NCI-H1105 (cell line): ENCODE measurements at places on chromosomes 4 and X.

- DNase-seq: no peak
Observed at GRCh38 chrX:77658886-77659285, 127.1 kb downstream of the ATRX start.

DNA sequence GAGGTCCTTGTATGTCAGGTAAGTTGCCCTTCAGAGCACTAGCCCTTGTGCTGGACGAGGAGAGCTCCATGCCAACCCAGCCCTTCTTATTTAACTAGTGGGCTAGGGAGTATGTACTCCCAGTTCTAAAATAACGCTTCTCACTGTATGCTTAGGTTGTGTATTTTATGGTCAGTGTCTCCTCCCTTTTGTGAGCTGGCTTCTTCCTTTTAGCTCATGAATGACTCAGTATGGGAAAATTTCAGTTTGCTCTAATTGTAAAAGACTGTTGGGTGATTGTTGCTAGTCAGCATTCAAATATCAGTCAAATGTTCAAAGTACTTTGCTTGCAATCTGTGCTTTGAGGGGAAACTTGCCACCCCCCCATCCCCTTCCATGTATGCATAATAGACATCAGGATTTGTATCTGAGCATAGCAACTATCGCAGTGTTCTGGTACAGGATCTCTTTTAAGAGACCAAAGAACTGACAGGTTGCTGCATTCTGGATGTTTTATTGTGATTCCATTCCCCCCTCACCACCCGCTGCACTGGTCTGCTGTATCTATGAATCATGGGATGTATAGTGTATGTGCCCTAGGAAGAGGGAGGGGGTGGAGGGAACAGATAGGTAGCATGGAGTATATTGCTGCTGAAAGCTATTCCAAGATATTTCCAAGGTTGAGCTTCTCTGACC lies 34.7 kb downstream of the DLG3 start:
- no peak for DNase-seq

DNA sequence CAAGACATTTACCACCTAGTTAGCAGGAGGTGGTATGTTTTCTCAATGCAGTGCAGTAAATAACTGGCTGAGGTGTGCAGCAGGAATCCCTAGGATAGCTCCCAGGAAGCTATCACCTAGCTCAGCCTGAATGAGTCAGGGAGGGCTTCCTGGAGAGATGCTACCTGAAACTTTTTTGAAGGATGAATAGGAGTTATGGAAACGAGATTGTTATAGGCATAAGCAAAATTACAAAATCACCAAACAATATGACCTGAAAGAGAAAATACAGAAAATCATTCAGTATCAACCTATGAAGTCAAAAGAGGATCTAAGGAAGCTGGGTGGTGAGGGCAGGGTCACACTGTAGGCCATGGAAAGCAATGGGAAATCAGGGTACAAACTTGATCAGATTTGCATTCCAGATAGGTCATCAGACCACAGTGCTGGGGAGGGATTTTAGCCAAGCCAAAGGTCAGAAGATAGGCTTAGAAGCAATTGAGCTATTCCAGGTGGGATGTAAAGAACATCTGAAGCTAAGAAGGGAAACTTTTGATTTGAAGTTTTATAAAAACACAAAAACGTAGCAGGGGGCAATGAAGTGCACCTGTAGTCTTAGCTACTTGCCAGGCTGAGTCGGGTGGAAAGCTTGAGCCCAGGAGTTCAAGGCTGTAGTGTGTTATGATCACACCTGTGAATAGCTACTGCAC lies 11.3 kb downstream of the AREG start:
- DNase-seq: no peak

DNA sequence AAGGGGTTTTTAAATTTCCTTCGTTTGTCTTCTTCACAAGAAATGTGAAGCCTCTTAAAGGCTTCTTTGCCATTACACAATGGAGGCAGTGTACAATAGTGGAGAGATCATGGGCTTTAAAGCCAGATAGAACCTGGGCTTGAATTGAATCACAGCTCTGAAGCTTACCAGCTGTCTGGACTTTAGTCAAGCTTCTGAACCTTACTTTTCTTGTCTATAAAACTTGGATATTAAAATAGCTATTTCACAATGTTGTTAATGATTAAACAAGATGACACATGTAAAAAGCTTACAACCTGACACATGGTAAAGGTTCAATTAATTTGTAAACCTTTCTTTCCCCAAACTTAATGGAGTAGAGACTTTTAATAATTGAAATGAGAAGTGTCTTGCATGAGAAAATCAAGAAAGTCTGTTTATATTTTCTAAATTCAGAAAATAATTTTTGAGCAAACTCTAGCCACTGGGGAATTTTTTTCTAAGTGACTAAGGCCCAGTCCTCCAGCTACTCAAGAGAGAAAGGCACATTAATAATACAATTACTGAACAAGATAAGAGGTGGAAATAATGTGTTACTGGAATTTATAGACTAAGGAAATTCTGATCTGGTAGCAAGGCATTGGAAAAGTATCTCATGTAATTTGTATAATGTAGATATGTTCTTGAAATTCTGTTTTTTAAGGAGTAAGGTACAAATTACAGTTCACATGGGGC lies 21.7 kb upstream of the TBC1D8B start:
- no peak for DNase-seq

DNA sequence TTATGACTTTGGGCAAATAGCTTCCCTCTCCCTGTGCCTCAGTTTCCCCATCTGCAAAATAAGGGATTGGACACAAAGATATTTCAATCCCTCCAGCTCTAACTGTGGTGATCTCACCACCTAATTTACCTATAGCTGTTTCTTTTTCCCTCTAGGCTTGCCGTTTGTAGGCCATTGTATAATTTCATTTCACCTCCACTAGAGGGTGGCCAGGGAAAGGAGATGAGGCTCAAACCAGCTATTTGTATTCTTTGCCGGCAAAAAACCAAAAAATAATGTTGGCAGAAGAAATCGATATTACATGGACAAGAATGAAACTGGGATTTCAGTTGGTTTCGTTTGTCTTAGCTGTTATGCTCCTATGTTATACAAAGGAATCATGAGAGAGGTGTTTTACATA lies 36.1 kb upstream of the DOCK11 start:
- DNase-seq: peak; percentile 17

GRCh38 chr4:168574581-168575295 lies 77.9 kb downstream of the PALLD start:
- peak; percentile 15 for DNase-seq

DNA sequence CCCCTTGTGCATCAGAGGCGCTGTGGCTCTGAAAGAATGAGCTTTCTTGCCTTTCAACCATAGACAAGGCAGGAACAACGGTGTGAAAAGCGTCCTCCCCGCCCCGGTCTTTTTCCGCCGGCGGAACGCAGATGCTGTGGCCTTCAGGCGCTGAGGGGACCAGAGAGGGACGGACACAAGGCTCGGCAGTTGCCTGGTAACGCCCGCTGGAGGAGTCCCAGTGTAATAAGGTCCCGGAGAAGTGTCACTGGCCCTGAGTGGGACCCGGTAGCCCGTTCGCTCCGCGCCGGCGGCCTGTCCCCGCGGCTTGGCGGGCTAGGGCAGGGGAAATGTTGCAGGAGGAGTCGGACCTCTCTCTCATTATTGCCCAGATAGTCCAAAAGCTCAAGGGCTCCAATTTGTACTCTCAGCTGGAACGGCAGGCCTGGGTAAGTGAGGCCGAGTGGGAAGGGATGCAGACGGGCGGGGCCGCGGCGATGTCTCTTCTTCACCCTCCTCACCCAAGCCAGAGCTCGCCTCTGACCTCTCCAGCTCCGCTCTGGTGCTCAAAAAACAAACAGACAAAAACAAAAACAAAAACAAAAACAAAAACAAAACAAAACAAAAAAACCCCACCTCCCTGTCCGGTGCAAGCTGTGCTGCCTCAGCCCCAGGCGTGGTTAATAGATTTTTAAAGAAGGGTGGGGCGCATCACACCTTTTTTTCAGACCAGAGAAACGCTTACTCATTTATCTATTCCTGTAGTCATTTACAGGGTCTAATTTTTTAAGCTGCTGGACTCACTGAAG lies at the start of gene TBC1D19:
TBC1D19 (plus strand) TSS at position 220 of the 788 bp plus-strand sequence; CDS start at position 330, 110 bp downstream.
- DNase-seq: peak; percentile 60

GRCh38 chr4:8108261-8108660 lies 50.4 kb downstream of the ABLIM2 start:
- DNase-seq: no peak

DNA sequence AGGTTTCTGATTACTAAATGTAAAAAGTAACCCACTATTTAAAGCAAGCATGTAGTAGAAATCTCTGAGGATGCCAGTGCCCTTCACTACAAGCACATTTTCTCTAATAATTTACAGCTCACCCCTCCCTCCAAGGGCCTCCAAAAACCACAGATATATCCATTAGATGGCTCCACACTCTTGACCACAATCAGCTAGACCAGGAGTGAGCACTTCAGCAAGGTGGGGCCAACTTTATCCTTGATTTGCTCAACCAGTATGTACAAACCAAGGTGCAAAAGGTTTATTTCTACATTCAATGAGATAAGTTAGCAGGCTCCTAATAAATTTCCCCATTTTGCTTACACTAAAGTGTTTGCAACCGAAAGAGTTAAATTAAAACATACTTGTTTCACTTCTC lies 35.8 kb downstream of the RFC1 start:
- no peak for DNase-seq

DNA sequence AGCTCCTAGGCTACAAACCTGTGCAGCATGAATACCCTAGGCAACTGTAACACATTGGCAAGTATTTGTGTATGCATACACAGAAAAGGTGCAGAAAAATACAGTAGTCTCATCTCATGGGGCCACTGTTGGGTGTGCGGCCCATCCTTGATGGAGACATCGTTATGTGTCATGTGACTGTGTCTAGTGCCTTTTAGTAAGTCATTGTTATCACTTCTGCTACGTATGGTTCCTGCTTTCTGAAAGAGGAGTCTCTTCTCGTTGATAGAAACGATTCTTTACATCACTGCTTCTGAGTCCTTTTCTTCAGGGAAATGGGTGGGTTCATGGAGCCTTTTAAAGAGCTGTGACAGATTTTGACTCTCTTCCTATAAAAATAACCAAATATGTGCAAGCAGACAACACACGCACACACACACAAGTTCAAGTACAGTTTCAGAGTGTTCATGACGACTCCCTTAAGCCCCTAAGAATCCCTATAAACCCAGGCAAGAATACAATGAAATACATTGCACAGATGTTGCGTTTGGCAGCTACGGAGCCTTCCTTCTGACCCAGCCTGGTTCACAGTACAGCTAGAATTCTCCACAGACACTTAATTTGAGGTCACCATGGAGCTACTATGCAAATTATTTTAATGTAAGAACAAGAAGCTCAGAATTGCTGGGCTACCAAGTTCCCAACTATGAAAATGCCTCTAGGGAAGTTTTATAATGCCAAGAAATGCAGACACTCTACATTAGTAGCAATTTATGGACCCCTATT lies 10.2 kb upstream of the STK32B start:
- DNase-seq: no peak

GRCh38 chrX:69063486-69063885 lies 101.8 kb downstream of the PJA1 start:
- no peak for DNase-seq

- peak; percentile 7 for DNase-seq
Observed at GRCh38 chr4:56976837-56977320, 527 bp downstream of the NOA1 start.

DNA sequence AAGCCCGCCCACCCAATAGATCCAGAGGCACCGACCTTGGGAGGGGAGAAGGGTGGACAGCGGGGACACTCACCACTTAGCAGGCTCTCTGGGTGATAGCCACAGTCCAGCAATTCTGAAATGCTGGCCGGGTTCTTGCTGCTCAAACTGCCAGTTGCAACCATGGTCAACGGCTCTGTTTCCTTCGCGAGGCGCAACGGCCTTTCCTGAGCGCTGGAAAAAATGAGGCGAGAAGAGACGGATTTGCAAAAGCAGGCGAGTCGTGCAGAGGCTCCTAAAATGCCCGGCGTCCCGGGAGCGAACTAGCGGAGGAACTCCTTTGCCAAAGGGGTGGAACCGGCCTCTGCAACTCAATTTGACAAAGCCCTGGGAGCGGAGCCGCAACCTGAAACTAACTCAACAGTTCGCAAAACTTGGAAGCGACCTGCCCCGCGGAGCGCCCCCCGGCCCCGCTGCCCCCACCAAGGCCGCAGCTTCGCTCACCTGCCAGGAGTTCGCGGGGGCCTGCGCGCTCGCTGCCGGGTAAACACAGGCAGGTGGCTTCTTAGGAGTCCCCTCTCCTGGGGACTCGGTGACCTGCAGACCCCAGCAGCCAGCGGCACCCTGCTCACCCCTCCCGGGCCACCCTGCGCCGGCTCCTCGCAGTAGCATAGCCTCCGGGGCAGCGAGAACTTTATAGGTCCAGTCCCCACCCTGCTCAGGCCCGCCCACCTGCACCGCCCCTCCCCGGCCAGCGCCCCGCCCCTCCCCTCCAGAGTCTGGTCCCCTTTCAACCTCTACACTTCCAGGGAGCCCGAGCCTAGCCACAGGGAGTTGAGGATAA lies at the start of gene DDIT4L:
DDIT4L (minus strand) TSS at position 649 of the 823 bp plus-strand sequence; CDS start at position 164, 485 bp downstream.
- no peak for DNase-seq

DNA sequence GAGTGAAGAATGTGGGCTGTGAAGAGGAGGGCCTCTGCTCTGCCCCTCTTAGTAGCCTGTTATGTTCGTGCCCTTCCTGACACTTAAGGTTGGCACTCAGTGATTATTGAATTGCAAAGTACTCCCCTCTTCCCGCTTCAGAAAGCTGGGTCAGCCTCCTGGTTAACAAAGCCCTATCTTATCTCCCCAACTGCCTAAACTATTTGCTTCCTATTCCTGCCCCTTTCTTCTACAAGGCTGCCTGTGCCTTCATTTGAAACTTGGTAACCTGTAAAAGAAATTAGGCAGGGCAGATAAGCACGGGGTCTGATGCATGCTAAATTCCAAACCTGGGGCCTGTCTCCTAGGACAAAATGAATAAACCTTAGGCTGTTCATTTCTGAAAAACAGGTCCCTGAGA lies 23.1 kb upstream of the TMEM150C start:
- DNase-seq: no peak

DNA sequence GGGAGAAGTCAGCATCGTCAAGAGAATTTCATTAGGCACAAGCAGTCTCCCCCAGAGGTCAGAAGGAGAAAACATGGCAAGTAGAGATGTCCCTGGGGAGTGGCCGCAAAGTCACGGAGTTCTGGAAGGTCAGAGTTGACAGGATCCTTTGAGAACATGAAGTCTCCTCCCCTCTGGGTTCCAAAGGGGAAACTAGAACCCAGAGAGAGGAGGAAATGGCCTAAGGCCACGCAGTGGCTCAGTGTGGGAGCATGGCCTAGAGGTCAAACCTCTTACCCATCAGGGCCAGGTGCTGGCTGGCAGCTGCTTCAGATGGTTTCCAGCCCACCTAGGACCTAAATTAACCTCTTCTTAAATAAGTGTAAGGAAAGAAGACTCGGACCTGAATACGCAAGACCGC lies 884 bp downstream of the IDH3G start:
- no peak for DNase-seq

GRCh38 chr4:62706423-62706822 lies 1506.3 kb downstream of the ADGRL3 start:
- DNase-seq: no peak

GRCh38 chr4:123206016-123206415 lies 190.6 kb upstream of the SPRY1 start:
- DNase-seq: no peak

- DNase-seq: no peak
Observed at GRCh38 chrX:112834031-112834845, 6.4 kb downstream of the AMOT start.

DNA sequence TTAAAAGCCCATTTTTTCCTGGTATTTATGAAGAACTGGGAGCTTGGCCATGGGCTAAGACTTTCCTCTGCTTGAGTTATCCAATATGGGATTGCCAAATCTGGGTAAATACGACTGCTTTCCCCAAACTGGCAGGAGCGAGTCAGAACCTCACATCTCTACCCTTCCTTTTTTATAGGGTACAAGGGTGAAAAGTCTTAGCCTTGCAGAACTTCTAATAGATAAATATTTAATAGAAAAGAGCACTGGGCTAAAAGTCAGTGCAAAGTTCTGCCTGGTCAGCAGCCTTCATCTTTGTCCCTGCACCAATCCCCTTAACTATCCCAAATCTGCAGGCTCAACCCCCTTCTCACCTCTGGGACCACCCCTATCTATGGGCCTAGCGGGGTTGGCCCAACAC lies 61.6 kb upstream of the ACSL1 start:
- DNase-seq: no peak
